Upper lobe of right lung (tissue), 1 donor: ENCODE measurements at places on chromosomes 6 and 20.

GRCh38 chr6:137631323-137631722, 137.1 kb upstream of the OLIG3 start:
- no peak for DNase-seq

- no peak for DNase-seq
These were observed 109.1 kb downstream of the TSHZ2 start for GRCh38 chr20:53080969-53081871.

DNA sequence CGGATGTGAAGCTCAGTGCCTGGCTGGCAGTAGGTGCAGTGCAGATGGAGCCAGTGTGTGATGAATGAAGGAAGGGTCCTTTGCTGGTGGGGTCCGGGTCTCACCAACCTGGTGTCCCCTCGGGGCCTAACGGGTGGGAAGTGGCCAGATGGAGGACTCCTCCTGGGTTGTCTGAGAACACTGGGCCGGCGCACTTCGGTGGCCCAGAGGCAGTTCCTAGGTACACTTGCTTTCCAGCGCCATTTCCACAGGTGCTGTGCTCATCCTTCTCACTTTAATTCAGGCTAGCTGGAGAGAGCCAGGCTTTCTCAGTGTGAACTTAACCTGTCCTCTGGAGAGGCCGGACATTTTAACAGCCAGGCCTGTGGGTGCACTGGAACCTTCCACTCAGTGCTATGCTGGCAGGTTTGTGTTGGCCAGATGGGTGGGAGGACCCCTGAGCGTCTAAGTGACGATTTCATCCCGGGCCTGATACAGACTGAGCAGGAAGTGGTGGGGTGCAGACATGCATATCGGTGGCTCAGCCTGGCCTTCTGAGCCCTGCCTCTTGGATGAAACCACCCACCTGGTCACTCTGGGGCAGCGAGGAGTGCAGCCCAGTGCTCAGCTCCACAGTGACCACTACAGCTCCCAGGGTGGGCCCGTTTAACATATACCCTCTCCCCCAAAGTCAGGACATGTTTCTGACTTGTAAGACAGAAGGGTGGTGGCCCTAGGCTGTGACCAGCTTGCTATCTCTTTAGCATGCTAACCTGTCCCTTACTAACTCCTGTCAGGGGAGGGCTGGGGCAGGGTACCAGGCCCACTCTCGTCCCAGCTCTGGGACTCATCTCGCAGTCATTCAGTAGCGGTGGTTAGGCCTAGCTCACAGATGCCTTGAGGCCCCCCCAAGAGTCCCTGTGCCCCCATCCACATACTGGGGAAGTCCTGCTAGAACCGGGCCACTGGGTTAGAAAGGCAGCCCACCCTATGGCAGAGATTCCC, 8.2 kb upstream of the PYGB start:
- no peak for DNase-seq

- no peak for DNase-seq
These were observed 59.4 kb downstream of the PLCG1 start for GRCh38 chr20:41196653-41197225.

- DNase-seq = no peak
These were observed 11.2 kb downstream of the ZNF337 start for GRCh38 chr20:25685276-25686080.

- DNase-seq = no peak
These were observed 26.8 kb upstream of the DDR1 start for GRCh38 chr6:30857549-30857948.

DNA sequence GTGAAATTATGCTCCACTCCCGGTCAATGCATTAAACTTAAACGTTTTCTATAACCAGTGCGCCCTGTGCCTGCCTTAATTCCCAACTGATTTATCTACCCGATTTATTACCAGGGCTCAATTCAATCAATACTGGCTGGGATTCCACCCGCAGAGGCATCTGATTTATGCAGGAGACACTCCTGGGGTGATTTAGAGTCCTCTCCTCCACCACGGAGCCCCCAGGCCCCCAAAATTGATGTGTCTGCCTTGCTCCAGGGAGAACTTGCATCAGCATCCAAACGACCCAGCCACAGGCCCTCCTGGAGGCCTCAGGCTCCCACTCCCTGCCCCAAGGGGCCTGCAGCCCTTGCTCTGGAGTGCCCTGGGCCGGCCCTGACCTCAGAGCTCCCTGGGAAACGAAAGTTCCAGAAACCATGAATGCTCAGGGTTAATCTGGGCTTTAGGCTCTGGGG, 29.5 kb downstream of the ANKRD60 start:
- no peak for DNase-seq

DNA sequence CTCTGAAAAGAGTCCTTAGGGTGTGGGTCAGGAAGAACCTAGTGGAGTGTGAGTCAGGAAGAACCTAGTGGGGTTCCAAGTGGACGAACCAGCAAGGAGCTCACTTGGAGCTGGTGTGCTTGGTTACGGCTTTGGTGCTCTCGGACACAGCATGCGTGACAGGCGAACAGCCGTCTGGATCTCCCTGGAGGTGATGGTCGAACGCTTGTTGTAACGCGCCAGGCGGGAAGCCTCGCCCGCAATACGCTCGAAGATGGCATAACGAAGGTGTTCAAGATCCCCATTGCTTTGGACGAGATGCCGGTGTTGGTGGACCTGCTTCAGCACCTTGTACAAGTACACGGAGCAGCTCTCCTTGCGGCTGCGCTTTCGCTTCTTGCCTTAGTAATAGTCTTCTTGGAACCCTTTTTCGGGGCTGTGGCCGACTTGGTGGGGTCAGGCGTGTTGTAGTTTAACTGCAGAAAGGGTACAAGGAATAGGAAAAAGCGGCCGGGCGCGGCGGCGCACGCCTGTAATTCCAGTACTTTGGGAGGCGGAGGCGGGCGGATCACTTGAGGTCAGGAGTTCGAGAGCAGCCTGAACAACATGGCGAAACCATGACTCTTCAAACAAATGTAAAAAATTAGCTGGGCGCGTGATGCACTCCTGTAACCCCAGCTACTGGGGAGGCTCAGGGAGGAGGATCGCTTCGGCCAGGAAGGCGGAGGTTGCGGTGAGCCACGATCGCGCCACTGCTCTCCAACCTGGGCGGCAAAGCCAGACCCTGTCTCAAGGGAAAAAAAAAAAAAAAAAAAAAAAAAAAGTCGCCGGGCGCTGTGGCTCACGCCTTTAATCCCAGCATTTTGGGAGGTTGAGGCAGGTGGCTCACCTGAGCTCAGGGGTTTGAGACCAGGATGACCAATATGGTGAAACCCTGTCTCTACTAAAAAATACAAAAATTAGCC, 48.0 kb downstream of the OR2B2 start:
- DNase-seq = peak; percentile 68

DNA sequence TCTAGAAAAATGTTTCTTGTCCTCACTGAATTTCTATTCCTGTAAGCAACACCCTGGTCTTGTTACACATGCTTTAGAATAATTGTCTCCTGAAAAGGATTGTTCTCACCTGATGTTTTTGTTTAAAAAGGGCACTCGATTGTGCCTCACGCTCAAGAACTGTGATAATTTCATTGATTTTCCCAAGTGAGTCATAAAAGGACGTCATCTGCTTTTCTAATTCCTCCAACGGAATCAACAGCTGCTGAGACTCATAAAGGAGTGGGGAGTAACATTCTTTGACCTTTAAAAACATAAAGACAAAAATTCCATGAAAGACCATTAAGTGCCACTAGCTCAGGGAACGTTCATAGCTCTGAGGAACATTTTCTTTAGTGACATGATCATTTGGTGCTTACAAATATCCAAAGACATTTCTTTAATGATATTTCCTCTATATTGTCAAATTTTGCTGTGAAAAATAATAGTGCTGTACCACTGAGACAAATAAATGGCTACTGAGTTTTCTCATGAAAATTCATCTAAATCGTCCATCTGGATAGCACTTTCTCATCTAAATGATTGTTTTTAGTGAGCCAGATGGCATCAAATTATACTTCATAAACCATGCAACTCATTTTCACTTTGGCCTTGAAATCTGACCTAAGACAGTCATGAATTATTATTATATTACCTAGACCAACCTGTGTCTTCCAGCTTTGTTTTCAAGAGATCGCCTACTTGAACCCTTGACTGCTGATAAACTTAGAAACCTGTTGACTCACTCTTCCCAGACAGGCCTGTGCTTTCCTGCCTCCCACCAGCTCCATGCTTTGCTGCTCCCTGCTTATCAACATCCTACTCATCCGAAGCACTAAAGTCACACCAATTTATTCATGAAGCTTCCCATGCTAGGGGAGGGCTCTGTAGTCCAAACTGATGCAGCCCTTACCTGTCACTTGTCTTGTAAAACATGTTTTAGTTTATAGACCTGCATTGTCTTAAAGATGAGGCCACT, 178.2 kb downstream of the SYNE1 start:
- DNase-seq = no peak

DNA sequence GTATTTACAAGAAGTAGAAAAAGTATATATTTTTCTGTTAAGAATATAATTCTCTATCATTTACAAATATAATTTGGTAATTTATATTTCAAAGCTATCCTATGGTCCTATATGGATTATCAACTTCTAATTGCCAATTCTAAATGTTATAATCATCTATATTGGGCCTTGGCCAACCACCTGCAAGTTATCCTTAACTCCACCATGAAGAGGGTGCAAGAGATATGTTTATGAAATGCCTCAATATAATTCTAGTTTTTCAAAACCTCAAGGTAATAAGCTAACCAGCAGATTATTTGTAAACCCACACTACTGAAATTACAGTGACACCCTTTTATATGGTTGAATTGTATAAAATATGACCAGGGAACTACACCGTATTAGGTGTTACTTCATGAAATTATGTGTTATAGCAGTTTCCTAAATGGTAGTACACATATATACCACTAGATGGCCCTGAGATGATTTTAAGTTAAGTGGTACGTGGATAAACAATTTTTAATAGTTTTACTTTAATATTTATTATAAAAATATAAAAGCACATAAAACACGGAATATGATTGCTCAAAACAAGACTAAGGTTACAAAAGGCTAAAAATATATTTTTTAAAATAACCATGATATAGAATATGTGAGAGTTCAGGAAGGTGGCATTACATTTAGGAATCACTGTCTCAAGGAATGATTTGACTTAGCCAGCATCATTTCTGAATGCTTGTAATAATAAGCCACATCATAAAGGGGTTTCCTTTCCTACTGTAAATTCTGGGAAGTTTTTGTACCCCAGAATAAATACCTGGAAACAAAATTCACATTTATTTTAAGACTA, 9.8 kb upstream of the PNISR start:
- no peak for DNase-seq

- DNase-seq = no peak
These were observed 143.7 kb downstream of the DLL1 start for GRCh38 chr6:170147056-170147787.

- DNase-seq = no peak
These were observed 30.8 kb downstream of the NHSL1 start for GRCh38 chr6:138468320-138469015.
